Stimulated activated CD4-positive, alpha-beta T cell treated with anti-CD3 and anti-CD28 coated beads, Interleukin-4, amount 100 ng/mL, for 4 hours (primary cell): ENCODE measurements at places on chromosomes 7 and 10.

DNA sequence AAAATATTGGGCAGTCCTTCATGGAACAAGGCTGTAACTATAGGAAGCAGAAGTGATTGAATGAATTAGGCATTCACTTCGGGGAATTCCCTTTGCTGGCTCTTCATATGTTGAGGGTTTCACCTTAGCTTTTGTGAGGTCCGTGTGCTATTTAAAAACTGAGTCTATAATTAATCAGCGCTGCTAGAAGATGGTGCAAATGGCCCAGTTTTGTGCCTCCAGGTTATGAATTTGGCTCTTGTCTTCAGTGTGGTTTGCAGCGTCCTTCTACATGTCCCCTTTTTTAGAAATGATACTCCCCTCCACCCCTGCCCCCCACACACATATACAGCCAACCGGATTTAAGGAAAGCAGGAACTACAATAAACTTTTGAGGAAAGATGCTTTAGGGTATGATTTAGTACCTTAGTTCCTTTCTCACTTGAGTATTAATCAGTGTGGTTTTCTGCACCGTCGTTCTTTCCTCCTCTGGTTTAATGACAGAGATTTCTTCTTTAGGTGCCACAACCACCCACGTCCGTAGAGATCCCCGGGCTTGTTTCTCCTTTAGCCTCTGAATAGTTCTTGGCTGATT lies 110.6 kb upstream of the SAMD8 start:
- no peak for DNase-seq

GRCh38 chr10:132136689-132137088 lies 50.1 kb upstream of the DPYSL4 start:
- no peak for DNase-seq

GRCh38 chr10:67666416-67667034 lies 29.5 kb downstream of the CTNNA3 start:
- no peak for DNase-seq

DNA sequence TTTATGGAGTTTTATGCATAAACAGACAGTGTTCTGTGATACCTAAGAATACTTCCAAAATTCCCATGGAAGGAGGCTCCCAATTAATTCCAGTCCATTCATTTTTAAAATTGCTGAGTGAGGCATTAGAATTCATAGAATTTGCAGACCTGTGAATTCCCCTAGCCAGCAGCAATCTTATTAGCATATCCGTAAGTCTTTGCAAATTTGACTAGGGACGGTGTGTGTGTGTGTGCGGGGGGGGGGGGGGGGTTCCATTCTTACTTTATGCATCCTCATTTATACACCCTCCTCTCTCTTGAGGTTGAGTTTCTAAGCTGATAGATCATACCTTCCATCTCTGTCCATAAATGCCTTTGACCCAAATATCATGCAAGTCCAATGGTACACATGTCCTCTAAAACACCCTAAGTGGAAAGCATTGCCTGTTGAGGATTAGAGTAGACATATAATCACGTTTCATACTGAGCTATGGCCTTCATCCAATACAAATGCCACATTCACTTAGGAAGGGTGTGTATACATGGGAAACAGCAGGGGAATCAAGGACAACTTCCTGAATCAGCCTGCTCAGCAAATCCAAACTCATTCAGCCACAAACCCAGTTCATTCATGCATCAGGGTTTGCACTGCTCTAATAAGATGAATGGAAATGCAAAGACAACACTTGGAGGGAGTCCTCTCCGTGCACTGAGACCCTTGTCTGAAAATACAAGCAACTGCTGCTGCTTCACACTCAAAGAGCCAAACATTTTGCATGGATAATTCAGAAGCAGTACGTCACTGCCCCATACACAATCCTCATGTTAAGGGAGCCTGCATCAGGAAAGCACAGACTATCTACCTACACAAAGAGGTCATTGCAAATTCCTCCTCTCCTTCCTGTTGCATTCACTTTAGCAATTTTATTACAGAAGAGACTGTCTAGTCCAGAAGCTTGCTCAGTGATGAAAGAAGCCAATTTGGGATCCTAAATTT lies 350.8 kb downstream of the KCNMA1 start:
- no peak for DNase-seq

- DNase-seq, result no peak
Observed at GRCh38 chr7:37052705-37053104, 328.4 kb upstream of the AOAH start.

- DNase-seq, result no peak
Observed at GRCh38 chr10:128557149-128557710, 431.0 kb upstream of the MKI67 start.

- no peak for DNase-seq
Observed at GRCh38 chr10:27687743-27688142, 57.9 kb downstream of the MKX start.

DNA sequence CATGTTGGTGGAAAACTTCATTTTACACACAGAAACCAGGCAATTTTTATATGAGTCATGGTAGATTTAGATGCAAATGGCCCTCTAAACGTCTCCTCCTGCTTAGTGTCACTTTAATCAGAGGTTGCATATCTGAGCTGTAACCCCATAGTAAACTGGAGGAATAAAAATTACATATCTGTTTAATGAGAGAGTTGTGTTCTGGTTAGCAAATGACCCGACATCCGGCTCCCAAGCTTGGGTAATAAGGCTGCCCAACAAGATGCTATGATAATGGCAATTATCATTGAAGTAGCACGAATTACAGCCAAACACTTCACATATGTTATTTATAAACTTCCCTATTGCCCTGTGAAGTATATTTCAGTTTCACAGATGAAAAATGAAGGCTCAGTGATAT lies 10.6 kb upstream of the ADAM12 start:
- DNase-seq, result no peak

DNA sequence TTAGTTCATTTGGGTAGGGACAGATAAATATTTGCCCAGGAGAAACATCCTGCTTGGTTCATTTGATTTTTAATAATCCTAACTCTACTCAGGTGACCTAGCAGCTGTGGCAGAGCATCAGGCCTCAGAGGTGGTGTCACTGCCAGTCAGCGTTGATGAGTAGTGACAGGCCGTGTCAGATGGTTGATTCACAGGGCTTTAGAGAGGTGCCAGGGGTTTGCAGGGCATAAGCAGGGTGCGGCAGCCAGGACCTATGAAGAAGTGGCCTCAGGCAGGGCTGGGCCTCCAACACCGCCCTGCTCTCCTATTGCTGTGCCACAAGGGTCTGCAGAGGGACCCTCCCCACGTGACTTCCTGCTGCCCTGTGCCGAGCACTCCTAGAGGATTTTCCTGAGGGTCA lies 128.1 kb downstream of the HECW1 start:
- no peak for DNase-seq

- peak; percentile 15 for DNase-seq
Observed at GRCh38 chr10:96513698-96514561, at the start of gene TLL2. Gene TLL2 (minus strand): TSS chr10:96513926. CDS start chr10:96513685, 241 bp downstream.

GRCh38 chr10:130432850-130433249 lies 296.7 kb downstream of the GLRX3 start:
- DNase-seq, result no peak

GRCh38 chr10:3763852-3764625 lies 21.0 kb downstream of the KLF6 start:
- no peak for DNase-seq

GRCh38 chr7:12737373-12737772 lies 49.9 kb downstream of the ARL4A start:
- no peak for DNase-seq

DNA sequence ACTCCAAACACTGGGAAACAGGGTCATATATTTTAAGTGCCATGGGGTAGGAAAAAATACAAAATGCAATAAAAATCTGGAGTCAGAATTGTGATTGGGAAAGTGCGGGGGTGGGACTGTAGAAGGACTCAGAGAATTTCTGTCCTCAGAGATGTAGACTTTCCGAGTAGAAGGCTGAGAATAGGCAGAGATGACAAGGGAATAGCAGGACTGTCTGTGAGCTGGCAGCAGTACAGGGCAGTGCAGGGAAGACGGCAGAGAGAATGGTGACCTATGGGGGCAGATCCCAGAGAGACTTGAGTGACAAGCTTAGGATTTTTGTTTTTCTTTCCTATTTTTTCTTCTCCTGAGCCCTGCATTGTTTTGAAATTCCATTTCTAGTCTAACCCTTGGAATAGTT lies 127.6 kb downstream of the SLC16A9 start:
- DNase-seq, result no peak

- peak; percentile 4 for DNase-seq
Observed at GRCh38 chr10:90787393-90788198, 70.2 kb downstream of the HTR7 start.

DNA sequence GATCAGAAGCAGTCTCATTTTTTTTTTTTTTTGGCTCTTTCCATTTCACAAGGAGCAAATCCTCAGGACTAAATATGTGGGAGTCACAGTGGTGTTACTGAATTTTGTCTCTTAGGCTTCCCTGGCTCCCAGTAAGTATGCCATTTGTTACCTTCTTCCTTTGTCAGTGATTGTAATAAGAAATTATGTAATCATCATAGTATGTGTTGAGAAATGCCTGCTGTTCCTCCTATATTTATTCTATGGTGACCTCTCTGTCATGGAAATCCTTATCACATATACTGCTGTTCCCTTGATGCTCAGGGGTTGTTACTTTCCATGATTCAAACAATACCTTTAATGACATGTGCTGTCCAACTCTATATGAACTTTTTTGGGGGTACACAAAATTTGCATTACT lies 4.8 kb upstream of the OR9A4 start:
- DNase-seq, result no peak
